Aorta (tissue), 5 donors: ENCODE measurements at places on chromosomes 13 and 19. TPM values are rescaled to one million over a fixed set of nuclear protein-coding genes. Genes with fewer than 3 reads are reported as not detected.

Gene PLD3
- 143 TPM for polyA plus RNA-seq

Gene CFD
- polyA plus RNA-seq, result 23.9 TPM

DNA sequence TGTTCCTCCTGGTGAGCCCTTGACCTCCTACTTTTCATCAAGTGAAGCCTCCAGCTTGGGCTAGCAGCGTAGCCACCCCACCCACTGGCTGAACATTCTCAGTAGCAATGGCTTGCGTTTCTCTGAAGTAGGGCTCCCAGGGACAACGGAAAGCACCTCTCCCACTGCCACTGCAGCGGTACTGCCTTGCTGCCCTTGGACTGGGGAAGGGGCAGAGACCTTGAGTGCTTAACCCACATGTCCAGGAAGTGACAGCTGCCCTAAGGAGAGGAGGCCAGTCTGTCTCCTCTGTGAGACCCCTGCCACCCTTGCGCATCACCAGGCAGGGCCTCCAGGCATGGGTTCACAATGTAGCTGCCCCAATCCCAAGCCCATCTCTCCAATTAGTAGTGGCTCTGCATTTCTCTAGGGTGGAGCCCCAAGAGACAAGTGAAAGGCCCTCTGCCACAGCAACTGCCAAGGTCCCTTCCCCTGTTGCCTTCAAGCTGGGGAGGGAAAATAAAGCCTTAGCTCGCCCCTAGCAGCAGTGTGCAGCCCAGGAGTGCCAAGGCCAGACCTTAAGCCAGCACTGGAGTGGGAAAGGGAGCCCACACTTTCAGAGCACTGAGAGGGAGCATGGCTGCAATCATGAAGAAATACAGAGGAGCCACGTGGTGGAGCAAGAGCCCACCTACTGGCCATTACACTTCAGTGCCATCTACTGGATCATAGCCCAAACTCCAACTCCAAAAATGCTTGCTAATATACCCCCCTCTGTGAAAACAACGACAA lies 175.9 kb upstream of the TRPC4 start:
- no peaks in the 10 kb centered on the region for H3K36me3 ChIP-seq
- H3K27ac ChIP-seq, result no peak overlapping the region
- no peak overlapping the region for H3K4me3 ChIP-seq
- no peaks in the 10 kb centered on the region for H3K27me3 ChIP-seq
- DNase-seq, result peak; percentile 45
- no peaks in the 10 kb centered on the region for H3K4me1 ChIP-seq

Gene BSPH1
- not detected for polyA plus RNA-seq

Gene KLK2
- not detected for polyA plus RNA-seq

DNA sequence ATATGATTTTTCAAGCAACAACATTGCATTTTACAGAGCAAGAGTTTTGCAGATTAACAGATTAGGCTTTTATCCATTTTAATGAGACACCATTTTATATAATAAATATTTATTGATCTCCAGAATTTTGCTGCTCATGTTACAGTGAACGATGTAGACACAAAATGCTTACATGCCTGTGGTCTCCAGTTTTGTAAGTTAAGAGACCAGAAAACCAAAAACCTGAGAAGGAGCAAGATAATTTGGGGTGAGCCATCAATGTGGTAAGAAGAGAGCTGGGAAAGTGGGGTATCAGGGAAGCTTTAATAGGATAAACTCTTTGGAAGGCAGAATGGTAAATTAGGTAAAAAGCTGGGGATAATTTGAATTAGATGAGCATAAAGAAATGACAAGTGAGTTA lies 2100.5 kb upstream of the PCDH20 start:
- no peaks in the 10 kb centered on the region for H3K4me1 ChIP-seq
- H3K36me3 ChIP-seq, result no peaks in the 10 kb centered on the region
- DNase-seq, result no peak
- no peak overlapping the region for H3K27ac ChIP-seq
- no peak overlapping the region for H3K4me3 ChIP-seq

Gene LAIR2
- not detected for polyA plus RNA-seq

- H3K4me3 ChIP-seq, result no peak overlapping the region
- peaks cover 3% of the 10 kb centered on the region for H3K36me3 ChIP-seq
- H3K27ac ChIP-seq, result no peak overlapping the region
- no peak for DNase-seq
Observed at GRCh38 chr13:23801141-23801540, 88.1 kb downstream of the MIPEP start.

Gene IL4I1
- 0.50 TPM for polyA plus RNA-seq

- no peak overlapping the region for H3K4me3 ChIP-seq
- no peaks in the 10 kb centered on the region for H3K4me1 ChIP-seq
- no peak overlapping the region for H3K27ac ChIP-seq
Observed at GRCh38 chr13:101178406-101178805, 237.9 kb downstream of the NALCN start.

Gene PEAK3
- polyA plus RNA-seq, result not detected

Gene APOE
- polyA plus RNA-seq, result 207 TPM

Gene TMEM145
- not detected for polyA plus RNA-seq

- no peak overlapping the region for H3K4me3 ChIP-seq
- H3K36me3 ChIP-seq, result peaks cover 3% of the 10 kb centered on the region
- no peaks in the 10 kb centered on the region for H3K27me3 ChIP-seq
- DNase-seq, result no peak
Observed at GRCh38 chr13:99522298-99522697, 21.0 kb downstream of the TM9SF2 start.

Gene ZNF714
- 1.2 TPM for polyA plus RNA-seq

Gene LILRA2
- 10.1 TPM for polyA plus RNA-seq

DNA sequence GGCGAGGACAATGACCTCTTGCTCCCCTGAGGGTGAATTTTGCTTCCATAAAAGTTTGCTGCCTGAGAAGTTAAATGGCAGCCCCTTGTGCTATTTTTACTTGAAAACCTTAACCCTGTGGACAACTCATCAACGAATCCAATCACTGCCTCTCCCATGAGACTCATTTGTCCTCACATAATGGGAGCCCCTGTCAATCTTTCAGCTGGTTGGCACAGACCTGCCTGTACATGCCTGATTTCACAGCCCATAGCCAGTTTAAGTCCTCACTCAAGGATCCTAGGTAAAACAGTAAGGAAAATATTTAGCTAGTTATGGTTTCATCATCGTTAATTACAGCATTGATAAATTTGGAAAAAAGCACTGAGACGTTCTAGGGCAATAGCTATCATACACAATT lies 207.4 kb downstream of the NHLRC3 start:
- no peaks in the 10 kb centered on the region for H3K36me3 ChIP-seq
- no peak for DNase-seq
- H3K4me3 ChIP-seq, result no peak overlapping the region
- H3K27ac ChIP-seq, result no peak overlapping the region
- H3K27me3 ChIP-seq, result no peaks in the 10 kb centered on the region

Gene PNMA8A
- 3.3 TPM for polyA plus RNA-seq

DNA sequence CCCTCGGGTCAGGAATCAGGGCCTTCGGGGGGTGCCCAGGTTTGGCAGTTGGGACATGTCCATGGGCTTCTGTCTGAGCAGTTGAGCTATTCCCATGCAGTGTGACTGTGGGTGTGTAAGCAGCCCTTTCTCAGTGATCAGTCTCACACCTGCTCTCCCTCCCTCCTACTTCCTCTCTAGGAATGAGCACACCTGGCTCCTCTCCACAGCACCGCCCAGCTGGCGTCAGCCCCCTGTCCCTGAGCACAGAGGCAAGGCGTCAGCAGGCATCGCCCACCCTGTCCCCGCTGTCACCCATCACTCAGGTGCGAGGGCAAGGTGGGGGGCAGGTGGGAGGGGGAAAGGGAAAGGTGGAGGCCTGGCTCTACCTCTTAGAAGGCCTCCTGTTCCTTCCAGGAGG lies 25.9 kb downstream of the COMP start:
- no peaks in the 10 kb centered on the region for H3K36me3 ChIP-seq
- DNase-seq, result no peak
- no peaks in the 10 kb centered on the region for H3K4me1 ChIP-seq
- H3K27ac ChIP-seq, result no peak overlapping the region
- H3K27me3 ChIP-seq, result no peaks in the 10 kb centered on the region

DNA sequence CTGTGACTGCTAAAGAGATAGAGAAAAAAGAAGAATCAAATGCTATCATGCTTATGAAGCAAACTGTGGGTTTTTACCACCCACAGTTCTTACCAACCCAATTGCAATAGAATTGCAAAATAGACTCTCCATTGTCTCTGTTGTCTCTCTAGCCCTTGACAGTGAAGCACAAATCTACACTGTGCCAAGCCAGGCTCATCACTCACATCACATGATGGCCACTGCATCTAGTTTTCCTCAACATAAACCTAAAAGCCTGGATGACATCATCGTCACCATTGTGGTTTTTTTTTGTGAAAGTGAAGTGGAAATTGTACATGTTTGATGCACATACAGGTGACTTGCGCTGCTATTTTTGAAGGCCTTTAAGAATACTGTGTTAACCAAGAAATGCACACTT lies 56.1 kb downstream of the KL start:
- no peaks in the 10 kb centered on the region for H3K36me3 ChIP-seq
- no peaks in the 10 kb centered on the region for H3K4me1 ChIP-seq
- no peaks in the 10 kb centered on the region for H3K27me3 ChIP-seq
- DNase-seq, result no peak
- no peak overlapping the region for H3K4me3 ChIP-seq
- H3K27ac ChIP-seq, result no peak overlapping the region

Gene IGFL2
- polyA plus RNA-seq, result not detected

DNA sequence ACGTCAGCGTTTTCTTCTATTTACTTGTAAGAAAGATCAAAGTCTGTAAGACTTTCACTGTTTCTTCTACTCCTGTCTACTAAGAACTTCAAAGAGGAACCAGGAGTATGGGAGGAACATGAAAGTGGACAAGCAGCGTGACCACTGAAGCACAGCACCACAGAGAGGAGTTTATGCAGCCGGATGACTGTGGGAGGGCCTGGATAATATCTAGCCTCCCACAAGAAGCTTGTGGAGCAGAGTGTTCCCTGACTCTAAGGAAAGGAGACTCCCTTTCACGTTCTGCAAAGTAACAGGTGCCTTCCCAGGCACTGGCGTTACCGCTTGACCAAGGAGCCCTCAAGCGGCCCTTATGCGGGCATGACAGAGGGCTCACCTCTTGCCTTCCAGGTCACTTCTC lies 83.6 kb upstream of the PDCD5 start:
- no peak overlapping the region for H3K27ac ChIP-seq
- no peaks in the 10 kb centered on the region for H3K27me3 ChIP-seq
- H3K4me1 ChIP-seq, result no peaks in the 10 kb centered on the region
- no peak for DNase-seq
- no peaks in the 10 kb centered on the region for H3K36me3 ChIP-seq

Gene ZNF560
- not detected for polyA plus RNA-seq

DNA sequence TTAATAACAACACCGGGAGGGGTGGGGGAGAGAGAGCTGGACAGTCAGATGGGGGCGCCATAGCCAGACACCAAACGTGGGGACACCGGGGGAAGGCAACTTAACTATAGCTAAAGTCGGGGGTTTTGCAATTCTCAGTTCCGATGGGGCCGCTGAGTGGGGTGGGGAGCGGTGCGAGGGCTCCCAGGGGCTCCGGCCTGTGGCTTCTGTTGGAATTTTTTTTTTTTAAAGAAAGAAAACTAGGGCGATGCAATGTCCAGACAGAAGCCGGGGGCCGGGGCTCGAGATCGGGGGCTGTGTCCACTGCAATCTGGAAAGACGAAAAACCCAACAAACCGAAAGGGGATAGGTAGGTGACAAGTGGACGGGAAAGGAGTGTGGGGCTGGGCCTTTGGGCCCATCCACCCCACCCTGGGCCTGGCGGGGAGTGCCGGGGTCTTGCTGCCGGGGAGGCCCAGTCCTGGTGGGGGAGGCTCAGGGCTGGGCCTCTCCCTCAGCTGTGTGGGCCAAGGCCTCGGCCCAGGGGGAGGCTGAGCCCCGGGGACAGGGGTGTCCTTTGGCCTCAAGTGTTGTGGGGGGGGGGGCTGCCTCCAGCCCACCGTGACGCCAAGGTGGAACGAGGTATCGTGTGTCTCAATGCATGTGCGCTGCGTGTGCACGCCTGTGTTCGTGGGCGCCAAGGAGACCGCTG lies 17.3 kb downstream of the PRKCSH start:
- H3K36me3 ChIP-seq, result no peaks in the 10 kb centered on the region
- no peak overlapping the region for H3K27ac ChIP-seq
- H3K4me1 ChIP-seq, result no peaks in the 10 kb centered on the region
- H3K4me3 ChIP-seq, result no peak overlapping the region
- H3K27me3 ChIP-seq, result no peaks in the 10 kb centered on the region

Gene MVB12A
- polyA plus RNA-seq, result 50.7 TPM
